A172 (cell line): ENCODE measurements at places on chromosomes 1 and 21.

DNA sequence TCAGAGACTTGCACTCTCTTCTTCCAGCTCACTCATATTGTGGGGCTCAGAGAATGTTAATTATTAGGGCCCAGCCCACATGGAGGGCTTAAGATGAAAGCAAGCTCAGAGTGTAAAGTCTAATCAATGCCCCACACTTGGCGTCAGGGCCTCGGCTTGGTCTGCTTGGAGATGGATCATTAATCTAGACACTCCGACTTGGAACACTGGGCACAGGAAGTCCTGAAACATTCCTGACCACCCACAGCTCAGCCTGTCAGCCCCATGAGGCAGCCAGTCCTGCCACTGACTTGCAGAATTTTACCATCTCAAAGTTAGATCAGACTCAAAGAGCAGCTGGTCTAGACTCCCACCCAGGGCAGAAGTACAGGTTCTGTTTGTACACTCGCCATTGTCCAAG is 69.8 kb upstream of the TRABD2B start:
- DNase-seq = peak; percentile 53

DNA sequence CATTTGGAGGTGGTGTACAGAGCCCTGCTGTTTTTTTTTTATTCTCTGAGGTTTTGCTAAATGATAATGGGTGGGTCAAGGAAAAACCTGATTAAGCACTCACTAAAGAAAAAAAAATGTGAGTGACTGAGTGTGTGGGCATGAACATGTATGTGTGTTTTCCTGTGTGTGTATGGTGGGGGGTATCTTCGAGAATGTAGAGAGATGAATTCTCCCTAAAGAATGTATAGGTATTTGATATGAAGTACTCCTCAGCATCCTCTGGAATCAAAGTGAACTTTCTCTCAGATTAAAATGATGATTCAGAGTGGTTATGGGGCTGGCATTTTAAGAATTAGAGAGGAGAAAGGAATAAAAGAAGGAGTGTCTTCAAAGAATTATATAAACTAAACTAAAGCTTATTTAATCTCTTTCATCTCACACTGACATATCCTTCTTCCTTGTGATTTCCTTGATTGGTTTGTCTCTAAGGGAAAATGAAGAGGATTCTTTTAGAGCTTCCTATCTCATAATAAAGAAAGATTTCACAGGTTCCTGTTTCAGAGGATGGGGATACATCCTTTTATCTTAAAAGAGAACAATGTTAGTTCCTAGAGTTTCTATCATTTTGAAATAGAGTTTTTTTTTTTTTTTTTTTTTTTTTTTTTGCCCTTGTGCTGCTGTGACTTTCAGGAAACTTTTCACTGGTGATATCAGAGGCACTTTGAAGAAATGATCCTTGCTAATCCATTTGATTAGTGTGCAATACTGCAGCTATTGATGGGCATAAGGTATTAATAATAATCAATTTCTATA is 23.9 kb downstream of the S1PR1 start:
- no peak for DNase-seq

DNA sequence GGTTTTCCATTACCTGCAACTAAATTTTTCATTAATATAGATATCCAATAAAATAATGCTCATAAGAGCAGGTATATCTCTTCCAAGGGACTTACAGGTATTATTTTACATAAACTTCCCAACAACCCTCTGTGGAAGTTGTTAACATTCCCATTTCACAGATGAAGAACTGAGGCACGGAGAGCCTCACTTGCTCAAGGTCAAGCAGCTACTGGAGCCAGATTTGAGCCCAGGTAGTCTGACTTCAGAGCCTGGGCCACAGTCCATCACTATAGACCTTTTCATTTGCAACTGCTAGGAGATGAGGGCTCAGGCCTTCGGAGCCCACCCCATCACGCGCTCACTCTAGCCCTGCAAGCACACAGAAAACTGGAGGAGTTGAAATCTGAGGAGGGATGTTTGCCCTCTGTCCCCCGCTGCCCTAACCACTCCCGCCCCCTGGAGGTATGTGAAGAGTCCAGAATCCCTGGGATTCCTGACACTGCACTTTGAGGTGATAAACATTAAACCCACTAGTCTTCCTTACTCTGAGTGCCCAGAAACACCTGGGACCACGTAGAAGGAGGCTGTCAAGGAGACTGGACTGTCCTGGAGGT is 11.7 kb upstream of the ALPL start:
- no peak for DNase-seq

GRCh38 chr1:152667648-152668047 is 4.5 kb downstream of the LCE2D start:
- no peak for DNase-seq

DNA sequence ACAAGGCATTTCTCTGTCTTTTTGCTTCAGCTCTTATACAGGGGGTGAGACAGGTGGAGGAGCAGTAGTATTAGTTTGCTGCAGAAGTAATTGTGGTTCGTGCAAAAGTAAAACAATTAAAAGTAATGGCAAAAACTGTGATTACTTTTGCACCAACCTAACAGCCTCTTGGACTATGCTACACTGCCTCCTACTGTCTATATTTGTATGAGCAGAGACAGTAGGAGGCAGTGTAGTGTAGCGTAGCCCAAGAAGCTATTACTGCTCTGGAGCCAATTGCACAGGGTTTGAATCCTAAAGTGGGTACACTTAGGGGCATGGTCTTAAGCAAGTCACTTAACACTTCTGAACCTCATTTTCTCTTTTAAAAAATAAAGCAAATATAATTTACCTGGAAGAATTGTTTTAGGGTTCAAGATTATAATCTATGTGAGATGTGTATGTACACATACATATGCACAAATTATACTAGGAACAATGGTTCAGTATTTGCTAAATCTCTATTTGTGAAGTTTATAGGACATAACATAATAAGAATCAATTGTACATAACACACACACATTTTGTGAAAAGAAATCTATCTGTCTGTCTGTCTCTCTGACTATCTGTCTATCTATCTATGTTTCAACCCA is 103.8 kb downstream of the BRINP3 start:
- peak; percentile 47 for DNase-seq

DNA sequence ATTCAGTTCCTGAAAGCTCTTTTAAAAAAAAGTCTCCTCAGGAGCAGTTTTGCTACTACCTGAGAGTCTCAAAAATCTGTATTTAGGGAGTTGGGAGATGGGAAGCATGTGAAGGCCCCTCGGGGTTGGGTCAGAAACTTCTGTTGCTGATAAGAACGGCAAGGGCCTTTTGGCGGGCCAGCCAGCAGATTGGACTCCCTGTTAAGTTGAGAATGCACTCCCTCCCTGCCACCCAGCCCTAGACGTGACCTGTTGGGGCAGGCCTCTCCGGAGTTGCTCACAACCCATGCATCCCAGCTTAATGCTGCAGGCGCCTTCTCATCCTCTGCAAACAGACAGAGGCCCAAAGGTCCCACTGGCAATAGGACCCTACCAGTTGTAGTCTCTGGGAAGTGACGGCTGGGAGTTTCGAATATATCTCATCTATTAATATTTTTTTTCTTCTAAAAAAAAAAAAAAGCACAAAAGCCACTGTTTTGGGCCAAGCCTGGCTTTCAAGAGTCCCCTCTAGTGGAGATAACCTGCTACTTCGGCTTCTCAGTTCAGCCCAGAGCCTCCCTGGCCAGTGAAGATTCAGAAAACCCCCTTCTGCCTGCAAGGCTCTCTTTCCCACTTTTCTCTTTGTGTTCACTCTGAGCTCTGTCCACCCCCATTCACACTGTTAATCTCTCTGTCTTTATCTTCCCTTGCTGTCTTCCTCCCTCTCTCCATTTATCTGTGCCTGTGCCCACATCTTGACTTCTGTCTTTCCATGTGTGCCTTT is 5.3 kb downstream of the PLXNA2 start:
- DNase-seq = peak; percentile 70

- no peak for DNase-seq
These were observed 43.0 kb downstream of the RNF187 start for GRCh38 chr1:228530086-228530758.

- no peak for DNase-seq
These were observed 4.2 kb downstream of the LY9 start for GRCh38 chr1:160800142-160800541.

- peak; percentile 21 for DNase-seq
These were observed 1.2 kb downstream of the CHRM3 start for GRCh38 chr1:239387304-239388158.

GRCh38 chr1:166307261-166308188 is 140.7 kb upstream of the FAM78B start:
- no peak for DNase-seq

DNA sequence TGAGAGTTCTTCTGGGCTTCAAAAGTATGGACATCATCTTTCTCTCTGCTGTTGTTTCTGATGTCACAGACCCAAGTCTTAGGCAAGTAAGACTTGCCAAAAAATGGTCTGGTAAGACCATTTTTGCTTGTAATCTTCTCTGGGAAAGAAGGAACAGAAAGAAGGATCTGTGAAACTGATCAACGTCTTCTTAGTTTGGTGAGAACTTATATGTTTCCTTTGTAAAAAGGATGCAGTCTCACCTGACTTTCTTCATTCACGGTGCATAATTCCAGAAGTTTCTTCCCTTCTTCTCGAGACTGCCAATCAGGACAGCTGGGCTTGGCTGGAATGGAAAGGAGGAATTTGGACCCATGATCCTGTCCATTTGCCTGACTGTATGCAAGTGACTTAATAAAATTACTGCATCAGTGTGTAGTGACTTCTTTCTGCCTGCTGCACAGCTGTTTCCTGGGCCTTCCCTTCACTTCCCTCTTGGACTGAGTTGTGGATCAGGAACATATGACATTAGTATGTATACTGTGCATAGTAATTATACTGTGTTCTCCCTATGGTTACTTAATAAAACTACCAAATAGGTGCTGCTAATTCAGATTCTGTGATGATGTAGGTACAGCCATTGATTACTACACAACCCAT is 7.6 kb upstream of the DENND1B start:
- no peak for DNase-seq

DNA sequence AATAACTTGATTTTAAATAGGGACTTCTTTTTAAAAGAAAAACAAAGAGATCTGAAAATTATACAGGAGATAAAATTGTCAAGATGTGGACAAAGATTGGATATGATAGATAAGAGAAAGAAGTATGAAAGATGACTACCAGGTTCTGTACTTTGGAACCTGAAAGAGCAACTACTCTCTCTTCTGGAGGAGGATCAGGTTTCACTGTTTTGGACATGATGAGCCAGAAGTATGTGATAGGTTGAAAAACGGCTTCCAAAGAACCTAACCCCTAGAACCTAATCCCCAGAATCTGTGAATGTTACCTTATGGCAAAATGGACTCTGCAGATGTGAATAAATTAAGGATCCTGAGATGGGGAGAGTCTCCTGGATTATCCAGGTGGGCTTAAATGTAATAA is 26.2 kb downstream of the RSBN1 start:
- DNase-seq = no peak

DNA sequence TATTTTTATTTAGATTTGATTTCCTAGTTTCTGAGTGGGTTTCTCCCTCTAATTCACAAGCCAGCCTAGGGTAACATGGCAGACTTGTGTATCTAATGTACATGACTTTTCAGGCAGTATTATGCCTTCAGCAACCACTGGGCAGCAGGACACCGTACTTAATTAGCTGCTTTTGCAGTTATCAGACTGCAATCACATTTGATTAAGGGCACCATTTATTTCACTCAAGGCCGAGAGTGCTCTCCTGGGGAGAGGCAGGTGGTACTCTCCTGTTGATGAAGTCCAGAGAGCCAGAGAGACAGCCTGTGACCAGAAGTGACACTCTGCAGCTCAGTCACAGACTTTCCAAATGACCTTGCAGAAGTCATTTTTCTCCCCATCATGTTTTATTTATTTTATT is 18.7 kb downstream of the CYYR1 start:
- no peak for DNase-seq

GRCh38 chr1:59282951-59283350 is 13.9 kb upstream of the FGGY start:
- no peak for DNase-seq

DNA sequence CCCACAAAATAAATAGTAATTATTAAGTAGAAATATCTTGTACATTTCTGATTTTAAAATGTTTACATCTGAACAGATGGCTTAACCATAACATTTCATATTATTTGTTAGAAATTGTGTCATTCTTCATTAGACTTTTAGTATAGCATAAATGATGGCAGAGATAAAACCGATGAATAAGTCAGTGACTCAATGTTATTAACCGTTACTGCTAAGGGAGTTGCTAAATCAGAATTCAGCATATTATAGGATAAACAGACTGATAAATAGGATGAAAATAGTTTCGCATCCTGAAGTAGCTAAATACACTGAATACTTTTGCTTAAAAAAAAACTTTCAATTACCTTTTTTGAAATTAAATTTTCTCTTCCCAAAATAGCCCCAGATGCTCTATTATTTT is 610.6 kb upstream of the ZP4 start:
- DNase-seq = no peak

DNA sequence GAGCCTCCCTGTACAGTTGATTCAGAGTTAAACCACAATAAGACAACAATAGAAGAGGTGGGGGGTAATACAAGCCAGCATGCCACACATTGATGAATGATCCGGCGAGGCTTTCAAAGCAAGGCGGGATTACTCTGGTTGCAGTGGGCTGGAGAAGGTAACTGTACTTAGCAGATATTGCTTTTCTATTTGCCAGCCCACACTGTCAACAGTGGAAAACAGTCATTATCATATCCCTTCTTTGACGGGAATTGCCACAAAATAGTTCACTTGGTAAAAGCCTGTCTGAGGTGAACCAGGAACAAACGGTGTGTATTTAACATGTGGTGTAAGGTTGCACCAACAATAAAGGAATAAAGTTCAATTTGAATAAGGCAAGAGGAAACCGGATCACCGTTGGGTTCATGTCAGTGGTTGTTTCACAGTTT is 5.8 kb upstream of the KCNJ15 start:
- DNase-seq = no peak

DNA sequence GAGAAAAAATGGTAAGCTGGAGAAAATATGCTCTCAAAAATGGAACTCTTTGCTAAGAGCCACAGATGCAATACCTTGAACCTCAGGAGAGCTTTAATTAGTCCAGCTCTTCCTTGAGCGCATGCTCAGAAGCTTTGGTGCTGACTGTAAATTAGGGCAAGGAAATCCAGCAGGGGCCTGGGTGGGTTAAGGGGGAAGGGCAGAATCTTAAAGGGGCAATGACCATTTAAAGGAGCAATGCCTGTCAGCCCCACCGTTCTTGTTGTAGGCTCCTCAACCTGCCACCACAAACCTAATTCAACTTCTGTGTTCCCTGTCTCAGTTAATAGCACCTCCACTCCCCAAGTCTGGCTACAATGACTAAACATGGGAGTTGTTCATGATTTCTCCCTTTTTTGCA is 6.8 kb upstream of the SLC22A15 start:
- DNase-seq = peak; percentile 29
